ENCODE measurements at places on chromosomes 5 and 9.

DNA sequence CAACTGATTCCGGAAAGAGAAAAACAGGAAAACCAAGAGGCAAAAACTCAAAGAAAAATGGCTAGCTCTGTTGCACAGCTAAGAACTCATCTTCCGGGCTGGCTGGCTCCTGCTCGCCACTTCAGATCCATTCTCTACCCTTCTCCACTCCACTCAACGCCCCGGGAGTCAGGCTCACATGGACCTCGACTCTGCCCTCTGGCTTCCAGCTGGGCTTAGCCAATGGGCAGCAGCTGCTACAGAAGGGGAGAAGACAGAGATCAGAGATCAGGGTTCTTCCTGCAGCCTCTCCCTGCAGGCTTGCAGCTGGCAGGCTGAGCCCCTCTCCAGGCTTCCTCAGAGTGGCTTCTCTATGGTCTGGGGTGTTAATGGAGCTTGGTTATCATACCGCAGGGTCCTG is 187.5 kb downstream of the MED10 start:
- DNase-seq: no peak

GRCh38 chr5:37133939-37134338 is 115.2 kb downstream of the CPLANE1 start:
- peak; percentile 6 for DNase-seq

DNA sequence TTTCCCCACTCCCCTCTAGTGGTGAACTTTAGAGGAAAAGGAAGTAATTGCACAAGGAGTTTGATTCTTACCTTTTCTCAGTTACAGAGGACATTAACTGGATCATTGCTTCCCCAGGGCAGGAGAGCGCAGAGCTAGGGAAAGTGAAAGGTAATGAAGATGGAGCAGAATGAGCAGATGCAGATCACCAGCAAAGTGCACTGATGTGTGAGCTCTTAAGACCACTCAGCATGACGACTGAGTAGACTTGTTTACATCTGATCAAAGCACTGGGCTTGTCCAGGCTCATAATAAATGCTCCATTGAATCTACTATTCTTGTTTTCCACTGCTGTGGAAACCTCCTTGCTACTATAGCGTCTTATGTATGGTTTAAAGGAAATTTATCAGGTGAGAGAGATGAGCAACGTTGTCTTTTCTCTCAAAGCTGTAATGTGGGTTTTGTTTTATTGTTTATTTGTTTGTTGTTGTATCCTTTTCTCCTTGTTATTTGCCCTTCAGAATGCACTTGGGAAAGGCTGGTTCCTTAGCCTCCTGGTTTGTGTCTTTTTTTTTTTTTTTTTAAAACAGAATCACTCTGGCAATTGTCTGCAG is 25.3 kb downstream of the SLC22A5 start:
- no peak for DNase-seq

DNA sequence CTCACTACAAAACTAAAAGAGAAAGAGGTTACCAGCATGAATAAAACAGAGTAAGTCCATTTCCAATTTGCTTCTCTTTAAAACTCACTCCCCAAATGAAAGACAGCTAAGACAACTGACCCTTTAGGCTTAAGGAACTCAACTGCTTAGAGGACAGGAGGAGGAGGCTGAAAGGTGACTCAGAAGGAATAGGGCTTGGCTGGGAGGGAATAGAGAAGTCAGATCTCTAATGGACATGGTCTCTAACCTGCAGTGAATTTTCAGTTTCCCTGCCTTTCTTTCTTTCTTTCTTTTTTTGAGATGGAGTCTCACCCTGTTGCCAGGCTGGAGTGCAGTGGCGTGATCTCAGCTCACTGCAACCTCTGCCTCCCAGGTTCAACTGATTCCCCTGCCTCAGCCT is 261.8 kb upstream of the CLINT1 start:
- no peak for DNase-seq

- DNase-seq: no peak
Measured at GRCh38 chr9:131657037-131657377, 82.9 kb downstream of the RAPGEF1 start.

DNA sequence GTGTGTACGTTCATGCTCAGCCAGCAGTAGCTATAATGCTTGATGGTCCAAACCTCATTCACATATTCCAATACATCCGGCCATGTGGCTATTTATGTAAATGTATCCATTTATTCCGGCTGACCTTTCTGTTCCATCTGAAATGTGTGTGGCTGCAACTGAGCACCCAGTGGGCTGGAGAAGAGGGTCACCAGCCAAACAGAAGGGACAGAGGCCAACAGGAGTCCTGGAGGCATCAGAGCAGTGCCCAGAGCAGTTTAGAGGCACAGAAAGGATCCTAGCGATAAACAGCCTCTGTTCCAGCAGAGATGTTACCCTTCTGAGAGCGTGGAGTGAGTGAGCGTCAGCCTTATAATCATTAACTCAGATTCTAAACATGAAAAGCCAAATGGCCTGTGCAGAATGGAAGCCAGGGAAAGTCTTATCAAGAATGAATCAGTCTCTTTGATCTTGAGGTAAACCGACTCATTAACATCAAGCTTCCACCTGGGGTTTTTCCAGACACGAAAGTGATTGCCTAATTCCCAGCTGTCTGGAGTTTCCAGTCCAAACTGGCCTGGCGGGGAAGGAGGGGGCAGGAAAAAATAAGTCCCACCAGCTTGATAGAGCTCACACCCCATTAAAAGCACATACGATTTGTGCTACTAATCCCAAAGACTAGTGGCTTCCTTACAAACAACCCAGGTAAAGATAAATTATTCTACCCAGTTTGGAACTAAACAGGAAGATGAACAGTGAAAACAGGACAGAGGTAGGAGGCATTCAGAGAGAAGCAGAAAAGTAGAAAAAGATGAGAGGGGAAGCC is 55.7 kb downstream of the SUSD1 start:
- no peak for DNase-seq

DNA sequence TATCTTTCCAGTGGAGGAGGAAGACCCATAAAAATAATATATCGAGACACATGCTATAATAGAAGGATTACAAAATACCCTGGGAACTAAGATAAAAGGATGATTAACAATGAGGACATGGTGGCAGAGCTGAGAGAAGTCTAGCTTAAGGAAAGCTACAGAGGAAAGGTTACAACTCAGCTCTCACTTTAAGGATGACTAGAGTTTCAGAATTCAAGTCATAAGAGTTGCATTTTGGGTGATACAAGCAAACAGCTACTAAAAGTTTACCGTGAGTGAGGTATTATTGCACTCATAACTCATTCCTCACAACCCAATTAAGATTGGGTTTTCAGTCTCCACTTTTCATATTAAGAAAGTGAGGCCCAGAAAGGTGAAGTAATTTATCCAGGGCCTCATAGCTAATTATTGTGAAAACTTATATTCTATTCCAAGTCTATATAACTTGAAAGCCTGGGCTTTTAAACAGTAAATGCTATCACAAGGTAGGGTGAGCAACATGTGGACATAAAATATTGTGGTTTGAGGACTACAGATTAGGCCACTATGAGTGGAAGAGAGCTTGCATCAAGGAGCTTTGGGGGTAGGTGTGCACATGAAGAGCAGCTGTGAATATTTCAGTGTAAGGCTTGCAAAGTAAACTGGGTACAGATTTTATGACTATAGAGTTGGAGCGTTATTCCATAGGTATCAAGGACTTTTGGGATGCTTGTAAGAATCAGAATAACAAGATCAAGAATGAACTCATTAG is 28.0 kb downstream of the JAKMIP2 start:
- DNase-seq: no peak

GRCh38 chr9:73680831-73681230 is 529.2 kb downstream of the ANXA1 start:
- no peak for DNase-seq

DNA sequence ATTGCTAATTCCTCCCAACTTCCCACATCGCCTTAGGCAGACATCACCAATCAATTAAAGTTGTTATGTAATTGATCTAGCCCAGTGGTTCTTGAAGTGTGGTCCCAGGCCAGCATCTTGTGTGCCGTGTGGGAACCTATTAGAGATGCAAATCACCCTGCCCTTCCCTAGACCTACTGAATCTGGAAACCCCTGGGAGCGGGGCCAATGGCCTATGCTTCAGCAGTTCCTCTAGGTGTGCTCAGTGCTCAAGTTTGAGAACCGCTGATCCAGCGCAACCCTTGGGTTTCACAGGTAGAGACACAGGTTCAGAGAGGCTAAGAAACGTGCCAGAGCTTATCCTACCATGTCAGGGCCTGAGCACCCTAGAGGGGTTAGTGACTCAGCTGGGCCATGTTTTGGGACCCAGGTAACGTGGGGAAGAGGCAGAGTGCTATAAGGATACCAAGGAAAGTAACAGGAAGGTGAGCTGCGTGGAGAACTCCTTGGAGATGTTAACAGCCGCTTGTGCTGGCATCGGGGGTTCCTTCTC is 4.4 kb downstream of the SLC34A1 start:
- DNase-seq: no peak
